ENCODE measurements at places on chromosomes 7 and 10.

GRCh38 chr7:118158766-118159165 lies 25.2 kb upstream of the LSM8 start:
- no peak for DNase-seq

DNA sequence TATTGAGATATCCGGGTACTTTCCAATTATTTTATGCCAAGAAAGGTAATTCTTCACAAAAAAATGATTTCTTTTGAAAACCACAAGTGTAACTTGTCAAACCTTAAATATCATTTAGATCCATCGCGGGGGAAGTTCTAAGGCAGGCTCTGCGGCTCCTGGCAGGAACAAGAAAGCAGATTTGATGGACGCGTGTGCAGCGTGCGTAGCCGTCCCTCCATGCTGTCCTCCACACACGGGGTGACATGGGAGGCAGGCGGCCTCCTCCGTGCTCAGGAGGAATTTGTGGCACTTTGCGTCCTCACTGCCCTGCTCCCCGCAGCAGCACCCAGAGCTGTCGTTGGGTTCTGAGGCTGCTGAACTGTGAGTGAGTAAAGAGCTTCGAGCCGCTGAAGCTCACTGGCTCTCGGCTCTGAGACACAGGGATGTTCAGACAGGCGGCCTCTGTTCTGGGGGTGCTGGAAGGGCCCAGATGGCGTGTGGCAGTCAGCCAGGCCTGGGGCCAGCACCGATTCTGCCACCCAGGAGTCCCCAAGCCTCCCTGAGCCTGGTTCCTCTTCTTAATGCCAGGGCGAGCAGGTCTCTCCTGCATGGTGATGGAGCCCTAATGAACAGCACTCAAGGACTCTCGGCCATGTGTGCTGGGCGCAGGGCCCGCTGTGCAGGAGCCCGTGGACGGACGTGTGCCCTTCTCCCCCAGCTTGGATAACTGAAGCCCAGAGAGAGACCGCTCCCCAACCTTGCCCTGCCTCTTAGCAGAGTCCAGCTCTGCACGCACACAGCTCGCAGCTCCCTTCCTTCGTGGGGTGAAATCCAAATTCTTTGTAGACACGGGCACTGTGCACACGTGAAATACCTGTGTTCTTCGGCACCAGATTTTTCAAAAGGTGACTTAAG lies 185.4 kb upstream of the SHH start:
- no peak for DNase-seq

DNA sequence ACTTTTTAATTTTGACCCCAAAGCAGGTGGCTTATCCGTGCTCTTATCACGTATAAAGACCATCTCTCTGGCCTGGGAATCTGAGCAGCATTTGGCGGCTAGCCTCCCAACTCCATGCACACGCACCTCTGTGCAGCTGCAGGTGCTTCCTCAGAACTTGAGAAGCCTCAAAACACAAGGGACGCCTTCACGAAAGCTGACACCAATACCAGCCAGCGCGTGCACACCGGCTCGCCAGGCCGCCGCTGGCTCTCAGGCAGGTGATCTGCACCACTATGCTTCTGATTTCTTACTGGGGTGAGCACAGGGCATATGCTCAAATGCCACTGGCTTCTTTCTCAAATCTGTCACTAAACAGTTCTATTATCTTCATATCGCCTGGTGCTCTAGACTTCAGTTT lies 145.0 kb downstream of the PARD3 start:
- DNase-seq: no peak

DNA sequence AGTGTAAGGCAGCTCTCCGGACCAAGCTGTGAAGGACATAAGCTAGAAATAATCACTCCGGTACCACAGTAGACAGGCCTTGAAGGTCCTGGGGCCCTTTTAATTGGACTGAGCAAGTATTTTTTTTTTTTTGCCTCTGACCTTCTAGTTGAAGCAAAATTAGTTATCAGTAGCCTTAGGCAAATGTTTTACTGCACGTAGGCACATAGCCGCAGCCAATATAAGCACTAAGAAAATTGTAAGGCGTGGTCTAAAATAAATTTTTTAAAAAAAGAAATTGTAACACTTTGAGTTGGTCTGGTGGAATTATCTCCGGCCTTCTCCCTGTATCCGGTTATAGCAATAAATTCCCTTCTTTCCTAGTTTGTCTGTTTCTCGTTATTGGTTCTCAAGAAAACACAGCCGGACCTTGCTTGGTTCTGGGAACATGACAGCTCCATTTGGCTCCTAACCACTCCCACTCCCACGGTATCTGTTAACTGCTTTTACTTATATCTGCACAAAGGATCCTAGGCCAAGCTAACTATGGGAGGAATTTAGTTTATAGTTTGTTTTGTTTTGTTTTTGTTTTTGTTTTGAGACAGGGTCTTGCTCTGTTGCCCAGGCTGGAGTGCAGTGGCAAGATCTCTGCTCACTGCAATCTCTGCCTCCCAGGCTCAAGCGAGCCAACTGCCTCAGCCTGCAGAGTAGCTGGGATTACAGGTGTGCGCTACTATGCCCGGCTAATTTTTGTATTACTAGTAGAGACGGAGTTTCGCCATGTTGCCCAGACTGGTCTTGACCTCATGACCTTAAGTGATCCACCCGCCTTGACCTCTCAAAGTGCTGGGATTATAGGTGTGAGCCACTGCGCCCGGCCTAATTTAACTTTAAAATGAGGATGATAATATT lies 124.4 kb upstream of the KIF5B start:
- no peak for DNase-seq

DNA sequence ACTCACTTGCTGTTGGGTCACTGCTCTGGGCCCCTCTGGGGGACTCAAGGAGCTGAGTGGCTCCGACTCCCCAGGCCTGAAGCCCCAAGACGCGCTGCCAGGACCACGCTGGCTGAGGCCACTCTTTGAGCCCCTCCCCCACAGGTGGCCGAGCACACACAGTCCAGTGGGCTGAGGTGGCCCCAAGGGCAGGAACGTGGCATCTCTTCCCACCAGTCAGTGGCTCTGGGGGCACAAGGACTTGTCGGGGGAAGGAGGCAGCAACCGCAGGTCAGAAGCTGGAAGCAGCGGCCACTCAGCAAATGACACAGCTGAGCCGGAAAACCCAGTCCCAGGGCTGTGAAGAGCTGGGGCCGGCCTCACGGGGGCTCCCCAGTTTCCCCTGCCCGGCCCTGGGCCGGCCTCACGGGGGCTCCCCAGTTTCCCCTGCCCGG lies 24.1 kb downstream of the GRIFIN start:
- DNase-seq: no peak

DNA sequence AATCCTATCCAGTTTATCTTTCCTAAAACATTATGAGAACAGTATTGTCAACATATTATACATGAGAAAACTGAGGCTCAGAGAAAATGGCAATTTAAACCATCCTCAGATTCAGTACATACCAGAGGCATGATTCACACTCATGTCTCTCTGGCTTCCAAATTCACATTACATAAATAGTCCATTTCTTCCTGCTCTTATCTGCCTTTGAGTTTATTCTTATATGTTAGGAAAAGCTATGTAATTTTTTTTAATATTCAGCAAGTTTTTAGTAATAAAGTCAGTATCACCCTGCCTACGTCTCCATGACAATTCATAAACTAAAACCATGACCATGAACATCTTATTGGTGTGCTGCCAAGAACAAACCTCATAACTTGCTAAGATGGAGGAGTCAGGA lies 1260.2 kb upstream of the SORCS1 start:
- DNase-seq: no peak

GRCh38 chr10:47454008-47454779 lies 29.7 kb downstream of the ANXA8 start:
- no peak for DNase-seq

- no peak for DNase-seq
Observed at GRCh38 chr7:151231080-151231479, 1.2 kb upstream of the CHPF2 start.

GRCh38 chr7:2834748-2835441 lies 9.2 kb downstream of the GNA12 start:
- no peak for DNase-seq

- no peak for DNase-seq
Observed at GRCh38 chr10:97096261-97097083, 89.3 kb downstream of the SLIT1 start.

- no peak for DNase-seq
Observed at GRCh38 chr7:90701771-90702170, 105.7 kb downstream of the CDK14 start.

- DNase-seq: no peak
Observed at GRCh38 chr10:120824881-120825309, 26.3 kb upstream of the WDR11 start.

GRCh38 chr10:101671453-101671852 lies 23.5 kb downstream of the FBXW4 start:
- DNase-seq: no peak

DNA sequence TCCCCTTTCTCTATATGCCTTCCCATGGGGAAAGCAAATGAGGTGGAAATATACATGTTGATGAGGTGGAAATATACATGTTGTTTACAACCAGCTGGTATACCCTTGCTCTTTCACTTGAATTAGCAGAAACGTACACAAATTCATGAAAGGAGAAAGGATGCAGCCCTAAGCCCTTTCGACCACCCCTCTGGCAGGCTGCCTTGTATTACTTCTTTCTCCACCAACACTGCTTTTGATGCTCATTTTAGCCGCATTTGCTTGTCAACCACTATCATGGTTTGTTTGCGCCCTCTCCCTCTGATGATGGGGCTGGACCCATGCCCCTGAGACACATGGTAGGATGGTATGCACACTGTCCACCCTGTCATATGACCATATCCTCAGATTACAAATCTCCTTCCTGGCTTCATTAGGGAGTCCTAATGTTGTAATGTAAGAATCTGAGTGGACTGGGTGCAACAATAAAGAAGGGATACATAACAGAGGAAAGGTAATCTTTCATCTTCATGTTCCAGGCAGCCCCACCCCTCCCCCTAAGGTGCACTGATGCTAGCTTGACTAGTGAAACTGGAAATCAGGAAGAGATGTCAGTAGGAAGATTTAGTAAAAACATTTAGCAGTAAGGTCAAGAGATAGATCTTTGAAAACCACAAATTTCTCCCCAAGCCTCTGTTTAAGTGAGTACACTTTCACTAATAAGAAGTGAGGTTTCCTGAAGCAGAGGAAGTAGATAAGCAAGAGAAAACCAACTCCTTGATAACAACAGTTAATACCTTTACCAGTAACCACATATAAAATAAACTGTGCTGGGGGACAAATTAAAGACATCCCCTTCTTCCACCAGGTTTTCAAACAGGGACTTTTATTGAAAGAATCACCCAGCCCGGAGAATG lies 536.8 kb upstream of the NRP1 start:
- no peak for DNase-seq

DNA sequence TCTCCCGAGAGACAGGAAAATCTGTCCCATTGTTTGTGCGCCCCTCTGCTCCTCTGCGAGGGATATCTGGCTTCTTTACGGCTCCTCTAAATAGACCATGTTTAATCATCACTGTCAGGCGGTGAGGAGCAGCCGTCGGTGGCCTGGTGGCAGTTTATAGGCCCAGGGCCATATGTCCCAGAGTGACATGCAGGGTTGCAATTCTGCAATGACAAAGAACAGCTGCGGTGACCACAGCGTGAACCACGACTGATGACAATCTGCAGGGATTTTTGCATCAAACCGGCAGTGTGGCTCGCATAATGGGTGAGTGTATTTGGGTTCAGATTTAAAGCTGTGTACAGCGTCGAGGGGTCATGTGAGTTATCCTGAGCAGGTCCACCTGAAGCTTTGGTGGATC lies 41.5 kb downstream of the GATA3 start:
- peak; percentile 24 for DNase-seq

- DNase-seq: no peak
Observed at GRCh38 chr10:48910548-48910947, 29.1 kb downstream of the LRRC18 start.

DNA sequence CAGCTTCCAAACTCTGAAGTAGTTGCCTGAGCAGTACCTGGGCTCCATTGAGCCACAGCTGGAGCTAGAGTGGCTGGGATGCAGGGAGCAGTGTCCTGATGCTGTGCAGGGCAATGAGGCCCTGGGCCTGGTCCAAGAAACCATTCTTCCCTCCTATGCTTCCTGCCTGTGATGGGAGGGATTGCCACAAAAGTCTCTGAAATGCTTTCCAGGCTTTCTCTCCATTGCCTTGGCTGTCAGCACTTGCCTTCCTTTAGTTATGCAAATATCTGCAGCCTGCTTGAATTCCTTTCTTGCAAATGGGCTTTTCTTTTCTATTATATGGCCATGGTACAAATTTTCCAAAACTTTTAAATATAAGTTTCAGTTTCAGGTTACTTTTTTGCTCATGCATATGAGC lies 972.2 kb upstream of the MBL2 start:
- no peak for DNase-seq

DNA sequence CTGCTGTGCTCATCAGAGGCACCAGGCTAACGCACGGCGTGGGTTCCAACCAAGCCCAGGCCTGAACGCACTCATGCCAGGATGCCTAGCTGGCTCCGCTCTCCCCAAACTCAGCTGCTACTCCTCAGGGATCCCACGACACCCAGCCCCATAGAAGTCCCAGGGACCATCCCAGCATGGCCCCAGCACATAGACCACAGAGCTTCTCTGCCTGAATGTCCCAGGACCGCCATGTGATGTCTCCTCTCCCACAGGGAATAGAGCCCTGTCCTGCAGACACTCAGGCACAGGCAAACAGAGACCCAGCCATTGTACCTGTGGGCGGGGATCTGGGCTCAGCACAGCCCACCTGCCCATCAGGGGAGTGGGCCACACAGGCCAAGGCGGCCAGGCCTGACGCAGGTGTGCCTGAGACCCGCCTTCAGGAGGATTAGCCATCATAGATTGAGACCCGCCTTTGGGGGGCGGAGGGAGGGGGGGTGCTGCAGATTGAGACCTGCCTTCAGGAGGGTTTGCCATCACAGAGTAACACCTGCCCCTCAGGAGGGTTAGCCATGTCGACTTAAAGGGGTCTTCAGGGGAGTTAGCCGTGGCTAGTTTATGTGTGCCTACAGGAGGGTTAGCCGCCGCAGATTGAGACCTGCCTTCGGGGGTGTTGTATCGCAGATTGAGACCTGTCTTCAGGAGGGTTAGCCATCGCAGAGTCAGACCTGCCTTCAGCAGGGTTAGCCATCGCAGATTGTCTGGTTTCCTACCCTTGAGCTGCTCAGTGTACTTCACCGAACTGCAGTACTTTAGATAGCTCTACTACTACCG lies 29.0 kb downstream of the RASGEF1A start:
- DNase-seq: no peak

GRCh38 chr7:90320014-90320413 lies 1.1 kb downstream of the FAM237B start:
- DNase-seq: no peak

DNA sequence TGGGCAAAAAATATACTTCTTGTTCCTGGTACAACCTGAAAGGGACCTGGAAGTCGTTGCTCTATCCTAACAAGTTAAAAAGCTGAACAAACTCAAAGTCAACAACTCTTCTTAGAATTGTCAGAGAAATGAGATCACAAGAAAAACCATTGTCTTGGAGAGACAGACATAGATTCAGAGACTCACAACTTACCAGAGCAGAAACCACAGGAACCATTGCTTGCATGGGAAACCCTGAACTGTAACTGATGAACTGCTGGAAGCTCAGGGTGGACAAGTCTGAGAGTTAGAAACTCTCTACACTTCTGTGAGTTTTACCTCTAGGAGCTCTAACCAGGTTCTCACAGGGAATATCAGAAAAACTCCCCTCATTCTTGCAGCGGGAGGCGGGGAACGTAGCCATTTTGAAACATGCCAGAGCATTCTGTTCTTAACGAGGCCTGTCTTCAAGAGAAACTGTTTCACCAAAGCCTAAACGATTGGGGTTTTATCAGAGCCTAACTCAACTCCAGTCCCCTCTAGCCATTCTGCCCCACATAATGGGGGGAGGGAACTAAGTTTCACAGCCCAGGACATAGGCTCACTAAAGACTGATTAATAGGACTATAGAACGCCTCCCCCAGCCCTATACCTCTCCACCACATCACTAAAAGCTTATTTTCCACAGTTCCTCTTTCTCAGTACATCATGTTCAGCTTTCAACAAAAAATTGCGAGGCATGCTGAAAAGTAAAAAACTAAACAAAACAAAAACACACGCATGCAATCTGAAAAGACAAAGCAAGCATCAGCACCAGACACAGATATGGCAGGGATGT lies 12.0 kb upstream of the GSDME start:
- DNase-seq: no peak

Data from activated T-cell treated with anti-CD3 and anti-CD28 coated beads for 48 hours (primary cell).